T follicular helper cell (primary cell): ENCODE measurements at places on chromosomes 11 and 22.

DNA sequence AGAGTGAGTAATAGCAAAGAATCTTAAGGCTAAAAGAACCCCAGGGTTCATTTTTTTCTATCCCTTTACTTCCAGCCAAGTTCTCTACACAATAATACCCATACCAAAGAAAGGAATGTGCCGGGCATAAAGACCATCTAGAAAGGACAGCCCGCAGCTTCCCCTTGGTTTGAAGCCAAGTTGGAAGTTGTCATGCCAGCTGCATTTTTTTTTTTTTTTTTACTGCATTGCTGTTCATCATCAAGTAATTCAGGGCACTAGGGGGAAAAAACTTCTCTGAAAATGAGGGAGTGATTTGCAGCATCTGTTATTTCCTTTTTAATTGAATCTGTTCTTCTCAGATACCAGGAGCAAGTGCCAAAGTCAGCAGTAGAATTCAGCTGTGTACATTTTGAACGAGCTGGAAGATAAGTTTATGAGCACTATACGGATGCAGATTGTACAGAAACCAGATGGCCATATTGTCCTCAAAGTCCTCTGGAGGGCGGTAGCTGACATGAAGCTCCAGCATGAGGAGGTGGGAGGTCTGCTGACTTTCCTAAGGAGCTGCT, 56.4 kb downstream of the UBASH3B start:
- DNase-seq, result no peak

GRCh38 chr11:63978551-63979239, 4.3 kb downstream of the COX8A start:
- DNase-seq, result no peak

- DNase-seq, result no peak
These were observed 9.5 kb downstream of the IGLL5 start for GRCh38 chr22:22897091-22897490.

GRCh38 chr11:7571640-7572000, 57.8 kb downstream of the PPFIBP2 start:
- DNase-seq, result no peak

DNA sequence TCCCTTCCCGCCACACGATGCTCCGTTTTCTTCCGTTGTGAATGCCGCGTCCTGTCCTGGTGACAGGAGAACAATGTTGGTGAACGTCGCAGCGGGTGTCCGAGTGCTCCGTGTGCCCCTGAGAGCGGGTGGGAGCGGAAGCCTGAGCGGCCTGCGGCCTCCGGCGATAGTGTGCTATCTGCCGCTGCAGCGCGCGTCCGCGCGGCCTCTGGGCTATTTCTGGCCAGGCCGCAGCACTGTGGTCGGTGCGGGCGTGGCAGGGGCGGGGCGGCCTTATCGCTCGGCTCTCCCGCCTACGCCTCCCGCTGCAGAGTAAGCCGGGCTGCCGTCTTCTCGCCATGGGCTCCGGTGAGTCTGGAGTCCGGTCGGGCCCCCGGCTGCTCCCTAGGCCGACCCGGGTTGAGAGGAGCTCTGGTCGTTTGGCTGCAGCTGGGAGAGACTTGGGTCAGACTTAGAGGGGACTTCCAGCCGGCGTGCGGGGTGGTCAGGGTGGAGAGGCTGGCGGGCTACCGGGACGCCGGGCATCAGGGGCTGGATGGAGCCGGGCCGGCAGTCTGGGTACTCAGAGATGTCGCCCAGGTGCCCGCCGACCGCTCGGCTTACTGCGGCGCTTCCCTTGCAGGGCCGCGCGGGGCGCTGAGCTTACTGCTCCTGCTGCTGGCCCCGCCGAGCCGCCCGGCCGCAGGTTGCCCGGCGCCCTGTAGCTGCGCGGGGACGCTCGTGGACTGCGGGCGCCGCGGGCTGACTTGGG, at the start of gene GP1BB:
TSS of gene GP1BB (plus strand) at position 308 of the 751 bp plus-strand sequence. CDS start at position 339, 31 bp downstream.
- no peak for DNase-seq

DNA sequence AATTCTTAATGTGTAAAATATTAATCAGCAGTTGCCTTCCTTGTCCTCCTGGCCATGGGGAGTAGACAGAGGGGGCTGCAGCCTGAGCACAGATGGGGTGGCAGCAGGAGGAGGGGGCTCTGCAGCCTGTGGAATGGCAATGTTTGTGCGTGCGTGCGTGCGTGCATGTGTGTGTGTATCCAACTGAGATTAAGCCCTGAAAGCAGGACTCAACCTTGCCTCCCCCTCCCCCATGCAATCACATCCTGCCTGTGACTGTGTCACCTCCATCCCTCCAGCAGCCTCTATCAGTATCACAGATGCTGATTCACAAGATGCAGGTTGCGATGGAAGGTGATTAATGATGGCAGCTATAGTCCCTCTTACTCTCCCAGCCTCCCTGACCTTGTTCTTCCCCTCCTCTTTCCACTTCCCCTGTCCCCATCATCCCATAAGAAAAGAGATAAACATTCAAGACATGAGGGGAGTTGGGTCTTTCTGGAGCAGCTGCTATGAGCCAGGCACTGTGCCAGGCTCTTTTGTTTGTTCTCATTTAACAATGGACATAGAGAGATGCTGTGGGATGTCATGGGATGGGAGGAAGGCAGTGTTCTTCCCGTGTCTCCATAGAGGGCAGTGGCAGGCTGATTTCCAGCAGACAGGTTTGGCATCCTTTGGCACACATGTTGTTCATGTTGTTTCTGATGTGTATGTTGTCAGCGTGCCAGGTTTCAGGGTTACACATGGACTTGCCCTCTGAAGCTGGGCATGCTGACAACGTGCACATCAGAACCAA, 43.8 kb upstream of the NECTIN1 start:
- no peak for DNase-seq

DNA sequence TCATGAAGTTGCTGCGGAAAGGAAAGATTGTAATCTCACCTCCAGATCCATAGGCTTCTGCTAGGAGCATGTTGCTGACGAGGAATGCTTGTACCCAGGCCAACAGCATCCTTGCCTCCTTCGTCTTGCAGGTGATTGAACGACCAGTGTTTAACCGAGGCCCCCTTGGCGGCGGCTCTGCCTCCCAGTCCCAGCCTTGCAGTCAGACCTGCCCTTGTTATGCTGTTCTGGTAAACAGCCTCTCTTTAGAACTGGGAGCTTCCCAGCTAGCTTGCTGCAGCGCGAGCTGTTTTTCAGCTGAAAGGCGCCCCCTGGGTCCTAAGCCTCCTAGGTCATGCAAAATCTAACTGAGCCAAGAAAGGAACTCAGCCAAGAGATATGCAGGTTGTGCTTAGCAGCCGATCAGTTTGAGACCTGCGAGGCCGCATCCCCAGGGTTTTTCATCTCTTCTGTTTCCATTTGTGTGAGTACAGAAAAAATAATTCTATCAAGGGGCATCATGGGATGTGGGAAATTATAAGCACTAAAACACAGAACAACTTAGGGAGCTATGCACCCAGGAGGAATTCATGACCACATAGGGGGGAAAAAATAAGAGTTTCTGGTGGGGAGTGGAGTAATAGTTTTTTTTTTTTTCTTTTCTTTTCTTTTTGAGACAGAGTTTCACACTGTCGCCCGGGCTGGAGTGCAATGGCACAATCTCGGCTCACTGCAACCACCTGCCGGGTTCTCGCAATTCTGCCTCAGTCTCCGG, at the start of gene PIK3IP1:
TSS of gene PIK3IP1 (minus strand) at position 253 of the 754 bp plus-strand sequence. CDS start at position 109, 144 bp downstream.
- DNase-seq, result peak; percentile 82

GRCh38 chr22:21865041-21865440, 2.4 kb downstream of the MAPK1 start:
- no peak for DNase-seq

DNA sequence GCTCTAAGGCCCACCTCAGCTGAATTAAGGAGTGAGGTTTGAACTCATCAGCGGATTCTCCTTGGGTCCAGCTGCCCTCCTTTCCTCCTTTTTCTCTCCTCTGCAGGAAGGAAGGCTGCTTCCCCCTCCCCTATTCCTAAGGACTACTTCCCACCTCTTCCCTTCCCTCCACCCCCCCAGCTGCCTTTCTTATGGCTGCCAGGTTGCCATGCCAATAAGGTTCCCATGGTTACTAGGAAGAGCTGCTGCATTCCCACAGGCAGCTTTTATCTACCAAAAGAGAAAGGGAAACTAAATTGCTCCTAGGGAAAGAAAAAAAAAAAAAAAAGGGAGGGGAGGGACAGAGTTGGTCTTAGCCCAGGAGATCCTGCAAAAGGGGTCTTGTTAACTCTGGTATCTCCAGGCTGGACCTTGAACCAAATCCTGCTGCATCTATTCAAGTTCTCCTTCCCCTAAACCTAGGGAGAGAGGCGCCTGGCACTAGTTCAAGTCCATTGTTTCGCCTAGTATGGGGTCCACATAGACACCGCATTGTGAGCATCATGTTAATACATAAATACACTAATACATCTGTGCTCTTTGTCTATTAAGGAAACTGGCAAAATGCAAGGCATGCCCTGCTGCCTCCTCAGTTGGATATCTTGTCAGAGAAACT, 21.2 kb upstream of the FEZ1 start:
- DNase-seq, result no peak

DNA sequence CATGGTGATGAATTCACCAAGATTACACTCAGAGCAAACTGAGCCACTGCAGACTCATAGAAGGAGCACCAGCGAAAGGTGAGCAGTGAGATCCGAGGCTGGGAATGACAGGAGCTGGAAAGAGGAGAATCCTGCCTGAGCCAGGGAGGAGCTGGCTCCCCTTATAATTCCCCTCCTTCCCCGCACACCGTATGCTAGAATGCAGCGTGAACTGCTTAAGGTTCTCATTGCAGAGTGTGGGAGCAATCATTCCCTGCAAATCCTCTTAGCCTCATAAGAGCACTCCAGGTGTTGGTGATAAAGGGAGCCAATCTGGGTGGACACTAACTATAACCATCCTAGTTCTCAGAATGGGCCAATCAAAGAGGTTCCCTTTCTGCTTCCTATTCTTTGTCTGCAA, 127.6 kb upstream of the TEAD1 start:
- no peak for DNase-seq

DNA sequence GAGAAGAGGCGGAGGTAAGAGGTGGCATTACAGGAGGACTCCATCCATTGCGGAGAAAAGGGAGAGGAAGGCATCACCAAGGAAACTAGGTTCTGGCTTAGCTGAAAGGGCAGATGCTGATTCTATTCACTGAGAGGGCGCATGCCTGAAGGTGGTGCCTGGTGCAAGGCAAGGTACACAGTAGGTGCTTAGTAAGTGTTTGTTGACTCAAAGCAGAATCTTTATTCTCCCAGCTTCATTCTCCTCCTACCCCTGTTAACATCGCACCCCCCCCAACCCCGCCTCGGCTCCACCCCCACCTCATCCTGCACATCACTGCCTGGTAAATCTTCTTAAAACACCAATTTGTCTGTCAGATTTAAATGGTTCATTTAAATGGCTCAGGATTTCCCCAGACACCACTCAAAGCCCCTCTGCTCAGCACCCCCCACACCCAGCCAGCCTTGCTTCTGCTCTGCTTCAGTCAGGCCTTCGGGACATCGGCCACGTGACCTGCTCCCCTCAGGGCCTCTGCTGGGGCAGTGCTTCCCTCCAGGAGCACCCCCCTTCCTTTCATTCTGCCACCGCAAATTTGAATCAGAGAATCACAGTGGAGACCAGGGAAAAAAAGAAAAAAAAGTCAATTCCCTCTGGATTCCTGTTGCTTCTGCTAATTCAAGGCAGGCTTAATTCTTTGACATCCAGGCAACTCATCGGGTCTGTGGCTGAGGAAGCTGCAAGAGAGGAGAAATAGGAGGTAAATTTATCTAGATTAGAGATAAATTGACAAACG, 17.8 kb upstream of the RCN1 start:
- DNase-seq, result no peak

- DNase-seq, result no peak
These were observed 105.0 kb downstream of the TRIM29 start for GRCh38 chr11:120032766-120033390.

DNA sequence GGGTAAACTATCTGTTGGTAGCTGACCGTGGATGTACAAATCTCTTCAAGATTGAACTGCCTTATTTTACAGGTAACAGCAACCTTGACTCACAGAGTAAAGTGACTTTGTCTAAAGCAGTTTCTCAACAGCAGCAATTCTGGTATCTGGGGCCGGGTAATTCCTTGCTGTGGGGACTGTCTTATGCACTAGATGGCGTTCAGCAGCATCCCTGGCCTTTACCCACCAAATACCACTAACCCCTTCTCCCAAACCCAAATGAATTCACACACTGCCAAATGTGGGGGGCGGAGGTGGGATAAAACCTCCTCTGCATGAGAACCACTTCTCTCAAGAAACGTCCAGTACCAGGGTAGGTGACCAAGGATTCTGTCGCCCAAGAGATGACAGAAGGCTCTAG, 1.7 kb upstream of the INCENP start:
- DNase-seq, result no peak

- no peak for DNase-seq
These were observed 39.9 kb downstream of the SGSM3 start for GRCh38 chr22:40410272-40410671.

- DNase-seq, result no peak
These were observed 3.9 kb downstream of the ACP2 start for GRCh38 chr11:47244448-47245350.

DNA sequence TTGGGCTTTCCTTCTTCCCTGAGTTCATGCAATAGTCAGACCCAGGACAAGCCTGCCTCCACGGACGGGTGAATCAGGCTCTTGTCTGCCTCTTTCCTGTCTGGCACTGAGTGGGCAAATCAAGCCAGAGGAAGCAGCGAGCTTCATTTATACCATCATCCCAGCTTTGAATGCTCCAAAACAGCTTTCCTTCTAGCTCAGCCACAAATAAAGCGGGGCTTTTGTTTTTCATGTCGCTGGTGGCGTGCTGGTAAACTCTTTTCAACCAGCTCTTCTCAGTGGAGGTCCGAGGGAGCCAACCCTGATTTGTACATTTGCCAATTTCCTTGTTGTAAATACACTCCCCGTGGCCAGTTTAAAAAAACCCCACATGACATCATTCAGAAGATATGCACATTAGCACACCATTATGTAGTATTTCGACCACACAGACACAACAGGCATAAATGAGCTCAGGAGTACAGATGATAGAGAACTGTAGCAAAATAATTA, 8.6 kb downstream of the C11orf91 start:
- no peak for DNase-seq

- no peak for DNase-seq
These were observed 47.5 kb downstream of the NCAPD3 start for GRCh38 chr11:134176284-134176683.

- no peak for DNase-seq
These were observed 1167.4 kb downstream of the BRD1 start for GRCh38 chr22:48660104-48660789.

DNA sequence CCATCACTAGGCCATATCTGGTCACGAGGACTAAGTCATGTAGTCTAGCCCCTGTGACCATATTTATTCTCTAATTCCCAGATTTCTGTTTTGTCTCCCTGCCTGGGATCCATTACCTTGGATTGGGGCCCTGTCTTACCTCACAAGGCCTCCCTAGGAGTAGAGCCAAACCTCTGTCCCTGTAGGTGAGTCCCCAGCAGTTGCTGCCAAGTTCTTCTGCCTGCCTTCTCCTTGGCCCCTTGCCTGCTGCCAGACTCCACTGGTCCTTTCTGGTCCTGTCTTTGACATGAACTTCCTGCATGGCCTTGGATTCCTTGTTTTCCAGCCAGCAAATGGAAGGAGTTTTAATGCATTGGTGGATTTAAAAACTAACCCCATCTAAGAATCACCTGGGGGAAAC, 35.6 kb upstream of the CADM1 start:
- no peak for DNase-seq

- no peak for DNase-seq
These were observed 137.7 kb downstream of the WT1 start for GRCh38 chr11:32297611-32298011.
